Stimulated activated CD8-positive, alpha-beta memory T cell treated with anti-CD3 and anti-CD28 coated beads, Interleukin-2, amount 100 ng/mL, for 1 hour (primary cell): ENCODE measurements at places on chromosomes 5 and 9.

GRCh38 chr9:32306006-32306405, 78.4 kb upstream of the ACO1 start:
- DNase-seq = no peak

GRCh38 chr9:124660341-124660801, 110.7 kb downstream of the NR6A1 start:
- DNase-seq = no peak

GRCh38 chr5:56110646-56111403, 116.1 kb upstream of the IL6ST start:
- no peak for DNase-seq

DNA sequence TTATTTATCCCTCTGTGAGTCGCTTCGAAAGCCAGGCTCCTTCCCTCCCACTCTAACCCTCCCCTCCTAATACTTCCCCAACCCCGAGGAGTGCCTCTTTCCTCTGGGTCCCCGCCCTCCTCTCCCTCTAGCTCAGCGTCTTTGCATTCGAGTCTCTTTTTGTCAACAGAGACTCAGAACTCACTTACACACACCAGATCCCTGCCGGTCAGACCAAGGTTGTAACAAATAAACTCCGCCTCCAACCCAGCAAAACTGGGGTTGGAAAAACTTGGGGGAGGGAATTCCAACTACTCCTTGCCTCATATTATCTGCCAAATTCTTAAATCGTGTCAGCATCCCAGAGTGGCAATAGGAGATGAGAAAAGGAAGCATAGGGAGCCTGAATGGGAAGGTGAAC, at the start of gene HTR1A:
Gene HTR1A, minus strand, starts transcription at position 167 of the 400 bp plus-strand sequence. CDS start 726 bp downstream, outside the sequence.
- DNase-seq = no peak

DNA sequence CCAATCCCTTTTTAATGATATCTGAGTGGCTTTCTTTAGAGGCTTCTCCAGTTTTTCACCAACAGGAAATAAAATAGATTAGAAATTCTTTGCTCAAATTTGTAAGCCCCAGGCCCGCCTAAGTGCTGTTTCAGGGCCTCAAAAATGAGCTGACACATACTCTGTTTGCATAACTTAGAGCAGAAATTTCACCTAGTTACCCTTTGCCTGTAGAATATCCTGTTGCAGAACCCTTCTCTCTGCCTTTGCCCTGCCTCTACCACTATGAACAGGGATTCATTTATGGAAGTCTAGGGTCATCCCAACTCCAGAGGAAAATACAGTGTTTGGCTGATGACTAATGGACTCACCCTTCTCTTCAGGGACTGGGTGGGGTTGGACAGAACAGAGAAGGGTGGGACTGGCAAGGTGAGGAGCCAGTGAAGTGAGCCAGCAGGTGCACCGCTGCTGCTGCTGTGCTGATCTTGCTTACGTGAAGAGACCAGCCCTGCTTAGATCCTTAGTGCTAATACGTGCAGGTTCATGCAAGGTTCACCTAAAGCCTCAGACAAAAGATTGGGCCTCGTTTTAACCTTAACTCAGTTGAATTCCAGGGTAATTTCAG, 22.8 kb downstream of the OSTF1 start:
- DNase-seq = no peak
